ENCODE measurements at places on chromosomes 1 and 21.
A peak's percentile ranks its signal among the peaks of the same experiment; 100 is the strongest.

DNA sequence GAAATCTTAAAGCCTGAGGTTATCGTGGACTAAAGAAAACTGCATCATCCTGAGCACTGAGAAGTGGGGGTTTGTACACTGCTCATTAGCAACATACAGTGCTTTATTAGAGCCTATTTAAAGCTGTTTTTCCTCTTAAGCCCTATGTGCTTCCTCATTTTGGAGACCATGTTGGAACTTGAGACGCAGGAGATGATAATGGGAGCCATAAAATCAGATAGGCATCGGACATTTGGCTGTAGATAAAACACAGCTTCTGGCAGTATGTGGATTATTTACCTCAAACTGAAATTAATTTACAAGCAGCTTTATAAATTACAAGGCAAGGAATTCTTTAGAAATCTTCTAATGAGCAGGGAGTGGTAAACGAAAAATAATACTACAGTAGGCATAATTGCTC is 147.7 kb upstream of the IVNS1ABP start:
- DNase-seq, result no peak
- no peaks in the 10 kb centered on the region for H3K4me1 ChIP-seq
- no peaks in the 10 kb centered on the region for H3K27me3 ChIP-seq
- H3K27ac ChIP-seq, result no peak overlapping the region
- no peak overlapping the region for H3K4me3 ChIP-seq
- no peaks in the 10 kb centered on the region for H3K36me3 ChIP-seq

GRCh38 chr1:116432655-116433265 is 59.7 kb downstream of the ATP1A1 start:
- peaks cover 5% of the 10 kb centered on the region for H3K4me1 ChIP-seq
- no peak overlapping the region for H3K4me3 ChIP-seq
- H3K27ac ChIP-seq, result peak overlapping the region; percentile 86
- no peaks in the 10 kb centered on the region for H3K36me3 ChIP-seq

DNA sequence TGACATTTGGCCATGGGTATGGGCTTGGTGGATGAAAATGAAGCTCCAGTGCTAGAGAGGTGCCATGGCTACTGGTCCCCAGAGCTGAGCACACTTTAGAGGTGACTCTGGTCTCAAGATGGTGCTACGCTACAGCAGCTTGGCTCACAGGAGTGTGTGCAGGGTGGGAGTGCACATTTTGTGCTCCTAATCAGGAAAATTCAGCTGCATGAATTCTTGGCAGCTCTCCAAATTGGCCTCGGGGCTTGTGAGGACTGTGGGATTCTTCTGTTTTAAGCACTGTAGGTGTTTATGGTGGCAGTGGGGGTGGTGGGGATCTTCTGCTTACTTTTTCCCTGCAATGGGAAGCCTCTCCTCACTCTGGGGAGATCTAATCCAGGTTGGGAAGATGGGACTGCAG is 17.3 kb upstream of the TIPRL start:
- DNase-seq, result no peak
- H3K4me3 ChIP-seq, result no peak overlapping the region
- no peak overlapping the region for H3K27ac ChIP-seq
- no peaks in the 10 kb centered on the region for H3K36me3 ChIP-seq
- H3K27me3 ChIP-seq, result no peaks in the 10 kb centered on the region
- H3K4me1 ChIP-seq, result no peaks in the 10 kb centered on the region

DNA sequence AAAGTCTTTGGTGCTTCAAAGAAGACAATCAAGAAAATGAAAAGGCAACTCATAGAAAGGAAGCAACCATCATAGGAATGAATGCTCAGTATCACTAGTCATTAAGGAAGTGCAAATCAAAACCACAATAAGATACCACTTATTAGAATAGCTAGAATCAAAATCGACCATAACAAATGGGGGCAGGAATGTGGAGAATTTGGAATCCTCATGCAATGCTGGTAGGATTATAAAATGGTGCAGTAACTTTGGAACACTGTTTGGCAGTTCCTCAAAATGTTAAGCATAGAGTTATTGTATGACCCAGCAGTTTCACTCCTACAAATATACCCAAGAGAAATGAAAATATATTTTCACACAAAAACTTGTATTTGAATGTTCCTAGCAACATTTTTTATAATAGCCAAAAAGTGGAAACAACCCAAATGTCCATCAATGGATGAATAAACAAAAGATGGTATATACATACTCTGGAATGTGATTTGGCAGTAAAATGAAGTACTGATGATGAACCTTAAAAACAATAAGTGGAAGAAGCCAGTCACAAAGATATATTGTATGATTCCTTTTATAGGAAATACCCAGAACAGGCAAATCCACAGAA is 105.6 kb downstream of the MIS18A start:
- H3K4me1 ChIP-seq, result no peaks in the 10 kb centered on the region
- H3K27me3 ChIP-seq, result no peaks in the 10 kb centered on the region
- no peak for DNase-seq

DNA sequence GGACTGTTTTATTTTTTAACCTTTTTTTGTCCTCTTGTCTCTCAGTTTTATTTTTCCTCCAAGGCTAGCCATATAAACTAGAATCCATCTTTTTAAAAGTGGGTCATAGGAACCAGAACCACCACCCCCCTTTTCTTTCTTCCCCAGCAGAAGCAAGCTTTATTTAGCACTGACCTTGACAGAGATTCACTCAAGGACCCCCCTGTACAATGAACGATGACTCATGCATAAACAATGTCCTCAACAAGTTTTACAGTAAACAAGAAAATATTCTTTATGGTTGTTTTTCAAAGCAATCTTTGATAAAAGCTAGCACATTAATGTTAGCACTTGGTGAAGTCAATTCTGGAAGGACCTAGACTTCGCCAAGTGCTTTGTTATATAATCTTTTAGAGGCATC is 14.1 kb downstream of the PKN2 start:
- H3K4me3 ChIP-seq, result no peak overlapping the region
- H3K27ac ChIP-seq, result no peak overlapping the region
- H3K27me3 ChIP-seq, result no peaks in the 10 kb centered on the region
- no peak for DNase-seq
- no peaks in the 10 kb centered on the region for H3K36me3 ChIP-seq

DNA sequence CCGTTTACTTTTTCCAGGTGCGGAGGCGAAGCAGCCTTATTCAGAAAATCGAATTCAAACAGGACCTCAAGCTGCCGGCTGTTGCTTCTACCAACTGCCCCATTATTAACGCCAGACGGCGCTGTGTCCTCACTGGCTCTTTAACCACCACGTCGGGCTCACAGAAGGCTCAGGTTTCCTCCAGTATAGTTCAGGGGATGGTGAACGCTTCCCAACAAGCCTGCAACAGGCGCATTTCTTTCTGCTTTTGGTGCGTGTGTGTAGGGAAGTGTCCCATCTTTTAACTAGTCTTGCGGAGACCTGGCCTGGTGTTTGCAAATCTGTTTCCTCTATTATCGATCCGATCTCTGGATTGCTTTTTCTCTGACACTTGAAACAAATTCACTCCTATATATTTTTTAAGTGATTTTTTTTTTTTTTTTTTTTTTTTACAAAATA is 791 bp upstream of the STUM start:
- DNase-seq, result peak; percentile 86
- no peak overlapping the region for H3K27ac ChIP-seq
- H3K36me3 ChIP-seq, result no peaks in the 10 kb centered on the region
- H3K27me3 ChIP-seq, result no peaks in the 10 kb centered on the region
- no peak overlapping the region for H3K4me3 ChIP-seq
- H3K4me1 ChIP-seq, result peaks cover 37% of the 10 kb centered on the region

- no peaks in the 10 kb centered on the region for H3K27me3 ChIP-seq
- peaks cover 14% of the 10 kb centered on the region for H3K4me1 ChIP-seq
- no peak overlapping the region for H3K4me3 ChIP-seq
- no peaks in the 10 kb centered on the region for H3K36me3 ChIP-seq
Observed at GRCh38 chr1:225658041-225658440, 5.1 kb upstream of the ENAH start.

GRCh38 chr1:211495584-211495983 is 3.6 kb upstream of the RD3 start:
- H3K4me3 ChIP-seq, result no peak overlapping the region
- H3K27ac ChIP-seq, result no peak overlapping the region
- H3K36me3 ChIP-seq, result no peaks in the 10 kb centered on the region
- H3K27me3 ChIP-seq, result no peaks in the 10 kb centered on the region
